Omental fat pad (tissue), 4 donors: ENCODE measurements at places on chromosomes 2 and 18. TPM values are rescaled to one million over a fixed set of nuclear protein-coding genes. Genes with fewer than 3 reads are reported as not detected.

Gene ECEL1
- 0.19 TPM for total RNA-seq

Gene NLRC4
- 8.7 TPM for total RNA-seq

Gene SPDYA
- total RNA-seq, result not detected

Gene ZC3H6
- total RNA-seq, result 3.6 TPM

Gene RTP5
- 0.96 TPM for total RNA-seq

Gene AGAP1
- total RNA-seq, result 16.1 TPM

Gene SCN1A
- total RNA-seq, result not detected

- DNase-seq, result no peak
Measured at GRCh38 chr2:136362676-136363390, 244.9 kb upstream of the CXCR4 start.

DNA sequence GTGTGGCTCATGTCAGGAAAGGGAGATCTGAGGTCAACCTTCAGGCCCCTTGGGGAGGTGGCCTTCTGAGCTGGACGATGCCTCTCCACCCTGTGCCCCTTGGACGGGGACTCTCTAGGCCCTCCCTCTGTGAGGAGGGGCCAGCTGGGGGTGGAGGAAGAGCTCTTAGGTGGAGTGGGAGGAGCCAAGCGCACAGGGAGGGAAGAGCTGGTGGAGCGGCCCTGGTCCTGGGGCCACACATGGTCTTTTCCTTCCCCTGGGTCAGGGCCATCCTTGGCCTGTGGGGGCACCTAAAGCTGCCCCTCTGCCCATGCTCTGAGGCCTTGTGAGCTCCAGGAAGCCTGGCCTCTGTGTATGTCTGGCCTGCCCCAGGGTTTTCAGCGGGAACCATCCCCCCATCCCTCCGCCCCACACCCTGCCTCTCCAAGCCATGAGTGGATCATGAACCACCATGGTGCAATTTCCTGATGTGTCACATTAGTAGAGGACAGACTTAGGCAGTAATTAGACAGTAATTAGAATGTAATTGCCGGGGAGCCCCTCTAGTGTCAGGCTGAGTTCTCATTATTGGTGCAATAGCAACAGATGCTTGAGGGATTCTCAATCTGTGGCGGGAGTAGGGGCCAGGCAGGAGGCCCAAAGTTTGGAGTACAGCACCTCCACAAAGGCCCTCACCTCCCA, 63.0 kb downstream of the GLI2 start:
- no peak for DNase-seq

DNA sequence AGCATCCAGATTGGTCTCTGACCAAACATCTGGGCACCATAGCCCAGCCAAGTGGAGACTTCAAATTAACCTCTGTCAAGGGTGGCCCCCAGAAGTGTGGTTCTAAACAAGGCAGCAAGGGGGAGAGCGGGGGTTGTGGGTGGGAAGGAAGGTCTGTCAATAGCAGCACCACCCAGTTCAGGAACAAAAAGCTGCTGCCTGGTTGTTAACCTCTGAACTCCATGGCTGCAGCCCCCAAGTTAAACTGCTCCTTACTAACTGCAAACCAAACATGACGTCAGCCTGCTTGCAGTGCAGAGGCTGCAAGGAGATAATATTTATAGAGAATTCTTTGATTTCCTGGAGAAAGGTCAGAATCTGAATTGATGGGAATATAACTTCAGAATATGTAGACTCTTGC, 76.5 kb downstream of the ARL4C start:
- no peak for DNase-seq

DNA sequence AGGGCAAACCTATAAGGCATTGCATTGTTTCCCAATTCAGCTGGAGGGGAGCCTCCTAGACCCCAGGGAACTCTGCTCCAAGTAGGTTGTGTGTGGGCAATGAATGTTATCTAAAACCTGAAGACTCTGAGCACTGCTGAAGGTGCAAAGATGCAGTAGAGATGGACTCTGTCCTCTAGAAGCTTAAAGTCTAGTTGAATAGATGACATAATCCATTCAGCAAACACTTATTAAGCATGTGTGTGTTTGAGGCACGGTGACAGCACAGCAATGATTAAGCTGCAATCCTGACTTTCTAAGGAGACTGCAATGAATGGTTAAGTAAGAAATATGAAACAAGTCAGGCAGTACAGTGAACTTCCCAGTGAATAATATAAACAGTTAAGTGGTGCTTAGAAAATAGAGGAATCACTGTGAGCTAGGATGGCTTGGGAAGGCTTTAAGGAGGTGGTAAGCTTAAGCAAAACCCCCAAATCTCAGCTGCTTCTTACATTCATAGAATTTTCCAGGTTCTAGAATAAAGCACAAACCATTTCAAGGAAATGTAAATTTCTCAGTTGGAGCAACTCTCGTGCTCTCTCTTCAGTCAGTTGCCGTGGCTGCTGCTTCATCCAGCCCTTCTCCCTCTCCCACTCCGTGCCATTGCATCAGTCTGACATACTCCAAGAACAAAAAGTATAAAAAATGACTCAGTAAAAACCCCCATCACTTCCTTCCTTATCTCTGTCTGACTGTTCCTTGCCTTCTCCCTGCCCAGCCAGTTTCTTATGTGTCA, 19.1 kb downstream of the MXD1 start:
- no peak for DNase-seq

GRCh38 chr2:2083113-2083758, 247.8 kb downstream of the MYT1L start:
- no peak for DNase-seq

DNA sequence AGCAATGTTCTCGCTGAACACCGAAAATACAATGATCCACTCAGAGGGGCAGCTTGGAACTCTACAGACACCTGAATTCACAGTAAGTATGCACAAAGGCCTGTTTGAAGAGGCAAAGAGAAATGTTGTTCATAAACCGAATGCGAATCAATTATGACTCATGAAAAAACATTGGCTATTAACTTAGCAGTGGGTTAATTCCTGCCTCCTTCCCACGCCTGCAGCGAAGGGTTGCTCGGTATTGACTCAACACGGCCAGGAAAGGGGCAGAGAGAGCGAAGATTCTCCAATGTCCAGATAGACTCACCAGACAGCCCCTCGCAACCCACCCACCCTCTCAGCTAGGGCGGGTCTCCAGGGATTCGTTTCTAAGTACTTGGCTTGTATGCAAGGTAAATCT, 9.4 kb downstream of the CRACDL start:
- no peak for DNase-seq

GRCh38 chr2:44944102-44944951, 2.8 kb downstream of the SIX3 start:
- DNase-seq, result no peak

- no peak for DNase-seq
Measured at GRCh38 chr2:30729031-30729430, 78.2 kb downstream of the CAPN13 start.
